ENCODE measurements at places on chromosomes 1 and 21. TPM values are rescaled to one million over a fixed set of nuclear protein-coding genes. Genes with fewer than 3 reads are reported as not detected.
A peak's percentile ranks its signal among the peaks of the same experiment; 100 is the strongest.

DNA sequence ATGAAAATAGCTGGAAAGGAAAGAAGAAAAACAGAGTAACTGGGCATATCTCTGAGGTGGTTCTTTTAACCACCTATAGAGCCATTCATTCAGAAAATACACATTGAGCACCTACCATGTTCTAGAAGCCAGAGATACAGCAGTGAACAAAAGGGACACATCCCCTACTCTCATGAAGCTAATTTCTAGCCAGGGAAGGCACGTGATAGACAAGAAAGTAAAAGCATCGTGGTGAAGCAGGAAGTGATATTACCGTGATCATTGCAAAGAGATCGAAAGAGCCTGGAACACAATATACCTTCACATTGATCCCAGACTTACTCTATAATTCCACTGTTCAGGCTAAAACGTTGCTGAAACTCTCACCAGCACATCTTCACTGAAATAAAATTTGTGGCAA lies 76.0 kb downstream of the TIAM1 start:
- DNase-seq = no peak

DNA sequence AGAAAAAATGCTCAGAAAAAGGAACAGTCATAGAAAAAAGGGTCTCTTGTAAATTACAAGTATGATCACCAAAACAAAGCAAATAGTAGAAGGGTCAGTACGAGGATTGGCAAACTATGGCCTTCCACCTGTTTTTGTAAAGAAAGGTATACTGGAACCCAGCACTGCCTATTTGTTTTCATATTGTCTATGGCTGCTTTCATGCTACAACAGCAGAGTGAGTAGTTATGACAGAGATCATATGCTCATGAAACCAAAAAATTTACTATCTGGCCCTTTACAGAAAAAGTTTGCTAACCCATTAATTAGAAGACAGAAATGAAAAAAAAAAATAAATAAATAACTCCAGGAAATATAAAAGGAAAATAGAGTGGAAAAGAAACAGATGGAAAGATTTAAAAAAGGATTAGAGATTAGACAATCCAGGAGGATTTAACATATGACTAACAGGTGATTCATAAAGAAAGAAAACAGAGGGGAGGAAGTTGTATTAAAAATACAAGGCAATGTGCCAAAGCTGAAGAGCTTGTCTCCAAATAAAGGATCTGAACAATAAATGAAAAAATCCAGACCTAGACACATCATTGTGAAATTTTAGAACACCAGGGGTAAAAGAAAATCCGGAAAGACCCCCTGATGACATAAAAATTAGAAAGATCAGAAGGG lies 108.5 kb upstream of the SERTAD4 start:
- DNase-seq = no peak

DNA sequence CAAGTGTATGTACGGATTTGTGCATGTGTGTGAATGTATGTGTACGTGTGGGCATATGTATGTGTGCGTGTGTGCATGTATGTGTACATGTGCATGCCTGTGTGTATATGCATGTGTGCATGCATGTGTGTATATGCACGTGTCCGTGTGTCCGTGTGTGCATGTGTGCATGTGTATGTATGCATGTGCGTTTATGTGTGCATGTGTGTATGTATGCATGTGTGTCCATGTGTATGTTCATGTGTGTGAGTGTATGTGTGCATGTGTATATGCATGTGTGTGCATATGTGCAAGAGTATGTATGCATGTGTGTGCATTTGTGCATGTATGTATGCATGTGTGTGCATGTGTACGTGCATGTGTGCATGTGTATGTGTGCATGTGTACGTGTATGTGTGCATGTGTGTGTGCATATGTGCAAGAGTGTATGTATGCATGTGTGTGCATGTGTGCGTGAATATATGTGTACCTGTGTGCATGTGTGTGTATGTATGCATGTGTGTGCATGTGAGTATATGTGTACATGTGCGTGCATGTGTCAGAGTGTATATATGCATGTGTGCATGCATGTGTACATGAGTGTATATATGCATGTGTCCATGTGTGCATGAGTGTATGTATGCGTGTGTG lies 15.6 kb downstream of the EPHA8 start:
- DNase-seq = no peak

DNA sequence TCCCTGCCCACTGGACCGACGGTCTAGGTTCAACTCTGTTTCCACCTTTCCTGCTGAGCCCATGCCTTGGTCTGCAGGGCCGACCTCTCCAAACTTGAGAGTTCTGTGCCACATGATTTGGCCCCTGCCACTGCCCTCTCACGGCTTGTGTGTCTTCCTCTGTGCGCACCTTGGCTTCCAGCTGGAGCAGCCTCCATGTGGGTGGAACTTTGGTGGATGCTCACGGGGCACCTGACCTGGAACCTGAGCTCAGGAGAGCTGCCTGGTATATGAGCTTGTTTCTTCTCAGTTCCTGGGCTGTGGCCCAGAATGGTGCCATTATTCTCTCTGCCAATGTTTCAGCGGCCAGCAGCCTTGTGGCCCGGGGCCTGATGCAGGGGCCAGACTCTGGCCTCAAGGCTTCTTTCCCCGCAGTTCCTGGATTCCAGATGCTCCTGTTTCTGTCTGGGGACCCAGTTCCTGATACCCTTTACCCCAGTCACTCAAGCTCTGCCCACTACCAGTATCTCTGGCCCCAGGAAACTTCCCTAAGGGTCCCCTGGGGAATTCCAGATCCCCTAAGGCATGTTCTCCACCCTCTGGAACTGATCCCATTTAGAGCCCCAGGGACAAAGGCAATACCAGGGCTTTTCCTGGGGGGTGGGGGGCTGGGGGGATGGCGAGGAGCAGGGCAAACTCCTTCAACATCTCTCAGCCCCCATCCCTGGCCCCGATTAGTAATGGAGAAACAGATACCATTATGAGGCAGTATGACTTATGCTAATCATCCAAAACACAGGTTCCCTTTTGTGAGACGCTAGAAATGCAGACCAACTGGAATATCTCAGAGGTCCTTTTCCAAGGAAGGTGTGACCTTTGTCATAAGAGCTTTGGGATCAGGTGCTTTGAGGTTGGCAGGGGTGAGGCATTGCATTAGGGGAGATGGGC lies 11.1 kb downstream of the QSOX1 start:
- no peak for DNase-seq

GRCh38 chr1:241638909-241639622 lies 1.1 kb downstream of the CHML start:
- DNase-seq = no peak

- DNase-seq = no peak
Measured at GRCh38 chr1:33724348-33724747, 139.5 kb upstream of the HMGB4 start.

DNA sequence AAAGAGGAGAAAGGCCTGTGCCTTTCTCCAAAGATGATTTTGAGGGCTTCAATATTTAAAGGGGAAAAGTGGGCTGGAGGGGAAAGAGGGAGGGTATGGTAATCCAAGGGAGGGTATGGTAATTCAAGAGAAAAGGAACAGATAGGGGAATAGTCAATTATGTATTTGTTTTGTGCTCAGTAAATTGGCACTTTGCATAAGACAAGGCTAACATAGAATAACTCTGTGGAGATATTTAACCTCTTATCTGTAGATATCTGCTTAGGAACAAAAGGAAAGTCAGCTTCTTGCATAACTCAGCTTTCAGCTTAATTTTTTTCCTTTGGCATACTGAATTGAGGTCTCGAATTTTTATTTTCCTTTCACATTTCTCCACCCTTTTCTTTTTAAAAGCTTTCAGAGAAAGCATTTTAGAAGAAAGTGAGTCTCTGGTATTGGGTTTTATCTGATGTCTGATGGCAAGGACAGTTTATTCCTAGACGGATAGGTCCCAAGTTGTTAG lies 119.9 kb upstream of the F3 start:
- no peak for DNase-seq

DNA sequence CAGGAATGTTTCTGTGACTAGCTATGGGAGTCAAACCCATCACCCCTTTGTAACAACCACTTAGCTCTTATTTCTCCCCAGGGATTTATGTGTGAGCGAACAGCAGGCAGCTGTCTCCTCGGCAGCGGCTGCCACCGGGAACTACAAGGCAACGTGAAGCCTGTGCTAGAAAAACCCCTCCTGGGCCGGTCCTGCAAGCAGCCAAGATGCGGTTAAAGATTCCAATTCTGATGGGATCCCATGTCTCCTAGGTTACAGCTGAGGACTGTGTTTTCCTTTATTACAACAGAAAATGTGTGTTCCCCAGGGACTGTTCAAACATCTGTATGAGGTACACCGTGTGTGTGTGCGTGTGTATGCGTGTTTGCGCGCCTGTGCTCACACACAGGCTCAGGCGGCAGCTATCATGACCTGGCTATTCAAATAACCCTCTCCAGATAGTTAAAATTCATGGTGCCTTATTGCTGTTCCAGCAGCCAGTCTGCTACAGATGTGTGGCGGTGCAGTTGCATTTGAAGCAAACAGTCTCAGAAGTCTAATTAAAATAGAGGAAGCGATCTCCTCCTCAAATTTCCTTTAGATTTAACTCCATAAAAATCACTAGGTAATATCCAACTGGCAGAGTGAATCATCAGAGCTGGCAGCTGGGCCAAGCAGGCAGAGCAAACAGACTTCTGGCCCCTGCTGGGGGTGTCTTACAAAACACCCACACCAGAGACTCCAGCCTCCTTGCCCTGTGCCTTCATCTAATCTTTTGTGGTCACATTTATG lies 68.0 kb downstream of the LMX1A start:
- peak; percentile 42 for DNase-seq

- no peak for DNase-seq
Measured at GRCh38 chr1:79472067-79472656, 465.6 kb upstream of the ADGRL4 start.

- DNase-seq = no peak
Measured at GRCh38 chr21:20551939-20552338, 446.3 kb upstream of the NCAM2 start.

DNA sequence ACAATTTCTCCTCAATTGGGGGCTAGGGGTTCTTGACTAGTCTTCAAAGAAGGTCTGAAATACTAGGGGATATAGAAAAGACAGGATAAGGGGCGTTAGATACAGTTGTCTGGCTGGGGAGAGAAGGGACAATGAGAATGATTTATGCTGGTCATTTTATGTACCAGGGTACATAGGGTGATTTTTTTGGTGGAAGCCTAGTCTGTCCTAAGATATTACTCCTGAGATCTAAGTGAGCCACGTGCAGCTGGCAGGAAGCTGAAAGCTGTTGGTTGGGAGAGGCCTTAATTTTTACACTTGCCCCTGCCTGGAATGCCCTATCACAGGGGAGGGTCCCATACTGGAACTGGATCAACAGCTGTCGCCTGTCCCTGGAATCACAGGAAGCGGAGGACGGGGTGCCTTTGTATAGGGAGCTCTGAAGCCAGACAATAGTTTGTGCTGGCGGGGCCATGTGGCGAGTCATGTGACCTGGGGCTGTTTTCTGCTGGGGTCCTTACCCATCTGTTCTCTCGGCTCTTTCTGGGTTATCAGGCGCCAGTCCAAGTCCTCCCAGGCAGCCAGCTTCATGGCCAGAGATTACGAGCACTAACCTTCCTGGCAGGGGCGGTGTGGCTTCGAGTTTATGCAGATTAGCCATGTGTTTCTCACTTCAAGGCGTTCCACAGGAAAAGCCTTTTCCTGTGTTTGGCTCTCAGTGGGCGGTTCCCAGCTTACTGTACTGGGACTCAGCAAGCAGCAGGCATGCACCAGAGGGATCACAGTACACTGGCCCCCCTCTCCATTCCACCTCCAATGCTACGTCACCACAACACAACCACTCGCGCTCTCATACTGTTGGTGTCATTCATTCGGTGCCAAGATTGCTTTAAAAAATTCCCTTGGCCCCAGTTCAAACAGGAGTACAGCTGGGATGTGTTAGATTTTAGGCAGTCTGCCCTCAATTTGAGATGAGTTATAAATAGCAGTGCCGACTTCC lies 27.5 kb downstream of the ARID1A start:
- DNase-seq = peak; percentile 85

GRCh38 chr1:15662477-15662876 lies 21.6 kb upstream of the PLEKHM2 start:
- DNase-seq = no peak

DNA sequence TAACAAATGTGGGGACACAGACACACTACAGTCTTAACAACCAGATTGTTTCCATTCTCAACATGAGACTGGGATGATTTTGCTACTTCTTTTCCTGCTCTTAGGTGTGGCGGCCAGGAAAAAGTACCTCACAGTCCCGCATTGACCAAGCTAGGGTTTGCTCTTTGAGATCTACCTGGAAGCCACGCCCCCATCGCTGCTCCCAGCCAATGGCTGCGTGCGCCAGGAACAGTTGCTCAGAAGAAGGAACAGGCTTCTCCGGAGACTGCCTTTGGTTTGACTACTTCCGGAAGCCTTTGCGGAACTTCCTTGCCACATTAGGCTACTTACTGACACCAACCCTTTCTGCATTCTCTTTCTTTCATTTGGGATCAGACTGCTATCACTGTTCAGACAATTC lies 44.2 kb upstream of the PLD5 start:
- no peak for DNase-seq

The CD5L gene
- total RNA-seq = not detected

The TSPEAR gene
- not detected for total RNA-seq

The FLG2 gene
- total RNA-seq = not detected

DNA sequence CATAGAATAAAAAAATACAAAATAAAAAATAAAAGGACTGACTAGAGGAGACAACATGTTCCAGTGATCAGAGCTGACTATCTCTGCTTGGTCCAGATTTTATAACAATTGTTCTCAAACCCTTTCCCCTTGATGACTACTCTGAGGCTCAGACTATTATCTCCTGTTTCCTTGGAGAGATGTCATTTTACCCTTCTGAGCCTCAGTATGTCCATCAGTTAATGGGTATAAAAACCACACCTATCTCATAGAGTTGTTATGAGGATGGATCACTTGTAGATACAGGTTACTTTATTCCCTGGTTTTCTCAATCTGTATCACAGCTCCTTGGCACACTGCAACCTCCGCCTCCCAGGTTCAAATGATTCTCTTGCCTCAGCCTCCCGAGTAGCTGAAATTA lies 7.0 kb downstream of the NKAIN1 start:
- no peak for DNase-seq

DNA sequence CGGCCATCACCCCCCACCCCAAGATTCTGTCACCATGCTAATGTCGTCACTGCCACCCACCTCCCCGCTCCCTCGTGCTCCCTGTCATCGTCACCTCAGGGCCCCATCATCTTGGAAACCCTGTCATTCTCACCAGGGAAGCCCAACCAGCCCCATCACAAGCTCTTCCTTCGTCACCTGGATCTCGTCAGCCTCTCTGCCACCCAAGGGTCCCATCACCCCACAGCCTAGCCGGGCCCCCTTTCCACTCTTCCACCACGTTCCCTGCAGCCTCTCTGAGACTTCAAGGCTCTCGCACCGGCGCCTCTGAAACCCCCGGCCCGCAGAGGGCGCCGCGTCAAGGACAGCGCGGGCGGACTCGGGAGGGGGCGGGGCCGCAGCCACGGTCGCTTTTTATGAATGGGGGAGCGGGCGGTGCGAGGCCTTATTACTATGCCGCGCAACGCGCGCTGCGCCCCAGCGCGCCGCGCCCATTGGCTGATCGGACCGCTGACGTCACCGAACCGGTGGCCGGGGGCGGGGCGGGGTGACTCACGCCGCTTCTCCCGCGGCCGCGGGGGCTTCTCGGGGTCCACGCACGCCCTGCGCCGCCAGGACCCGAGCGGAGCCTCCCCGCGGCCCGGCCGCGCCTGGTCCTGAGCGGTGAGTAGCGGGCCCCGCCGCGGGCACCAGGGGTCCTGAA lies at the start of gene GPR3:
TSS of gene GPR3 (plus strand) at position 527 of the 682 bp plus-strand sequence. CDS start 1,177 bp downstream, outside the sequence.
- DNase-seq = peak; percentile 93
